ENCODE measurements at places on chromosomes 3 and 15.

- no peak for DNase-seq
Observed at GRCh38 chr3:104461431-104461830, 905.3 kb upstream of the ALCAM start.

DNA sequence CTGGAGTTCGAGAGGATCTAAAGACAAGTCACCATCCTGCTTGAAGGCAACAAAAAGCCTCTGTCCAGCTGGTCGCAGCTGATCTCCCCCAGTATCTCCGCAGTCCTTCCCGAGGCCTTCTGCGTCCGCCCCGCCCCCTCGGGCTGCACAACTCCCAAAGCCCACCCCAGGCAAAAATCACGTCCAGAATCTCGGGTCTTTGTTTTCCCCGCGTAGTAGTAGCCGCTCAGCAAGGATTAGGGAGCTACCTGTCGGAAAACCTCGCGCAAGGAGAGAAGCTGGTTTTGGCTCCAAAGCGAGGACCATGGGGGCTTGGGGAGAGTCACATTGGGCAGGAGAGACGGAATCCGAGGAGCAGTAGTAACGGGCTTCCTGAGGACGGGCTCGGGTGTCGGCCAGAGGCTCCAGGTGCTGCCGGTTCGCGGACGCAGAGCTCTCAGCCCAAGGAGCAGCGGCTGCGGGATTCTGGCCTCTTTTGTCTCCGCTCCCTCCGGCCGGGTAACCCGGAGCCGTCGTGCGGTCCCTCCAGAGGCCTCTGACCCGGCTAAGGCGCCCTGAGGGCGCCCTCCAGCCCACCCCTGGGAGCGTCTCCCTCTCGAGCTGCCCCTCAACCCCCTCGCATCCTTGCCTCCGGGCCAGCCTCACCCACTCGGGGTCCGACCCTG, 401 bp downstream of the ZSCAN29 start:
- no peak for DNase-seq

DNA sequence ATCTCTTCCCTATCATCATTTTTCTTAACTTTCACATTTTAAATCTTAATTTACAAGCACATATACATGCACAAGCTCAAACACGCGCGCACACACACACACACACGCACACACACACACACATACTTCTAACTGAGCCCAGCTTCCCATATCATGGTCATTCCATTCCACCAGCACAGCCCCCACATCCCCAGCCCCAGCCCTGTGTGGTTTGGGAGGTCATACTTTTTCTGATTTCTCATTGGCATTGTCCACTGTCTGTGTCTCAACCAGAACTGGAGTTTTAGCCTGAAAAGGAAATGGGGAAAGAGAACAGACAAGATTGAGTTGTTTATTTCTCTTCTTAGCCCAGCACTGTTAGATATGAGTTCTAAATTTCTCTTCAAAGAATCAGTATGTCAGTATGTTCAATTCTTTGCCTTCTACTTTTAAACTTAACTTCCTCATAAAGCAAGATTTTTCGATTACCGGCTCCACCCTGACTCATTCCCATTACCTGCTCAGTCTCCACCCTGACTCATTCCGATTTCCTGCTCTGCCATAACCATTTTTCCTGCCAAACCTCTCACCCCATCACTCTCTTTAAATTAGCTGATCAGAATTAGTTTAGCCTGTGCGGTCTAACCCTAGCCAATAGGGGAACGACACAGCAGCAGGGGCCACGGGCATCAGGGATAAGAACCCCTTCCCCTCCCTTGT, 6.4 kb downstream of the IQCF1 start:
- no peak for DNase-seq

DNA sequence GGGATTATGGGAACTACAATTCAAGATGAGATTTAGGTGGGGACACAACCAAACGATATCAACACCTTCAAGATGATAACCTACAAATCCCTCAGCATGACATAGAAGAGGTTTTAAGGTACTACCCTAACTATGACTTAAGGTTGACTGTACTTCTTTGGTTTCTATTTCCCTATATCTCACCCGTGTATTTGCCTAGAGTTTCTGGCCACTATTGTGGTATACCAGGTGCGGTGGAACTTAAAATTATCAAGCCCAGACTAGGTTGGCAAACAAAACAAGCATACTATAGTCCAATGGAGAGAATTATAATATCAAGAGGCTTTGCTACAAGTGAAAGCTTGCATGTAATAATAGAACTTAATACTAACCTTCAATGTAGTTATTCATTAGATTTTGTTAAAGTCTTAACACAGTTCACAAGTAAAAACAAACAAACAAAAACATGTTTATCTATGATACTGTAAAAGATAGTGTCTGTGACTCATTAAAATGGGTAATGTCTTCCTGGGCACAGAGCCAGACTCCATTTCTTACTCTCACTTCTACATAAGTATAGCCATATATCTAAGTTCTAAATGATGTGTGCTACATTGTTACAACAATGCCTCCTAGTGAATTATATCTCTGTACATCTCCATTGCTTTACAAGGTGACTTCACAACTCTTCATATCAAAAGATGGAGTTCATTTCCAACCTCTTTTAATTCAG, 479.1 kb downstream of the ZBBX start:
- DNase-seq = no peak

GRCh38 chr3:145882436-145882835, 278.5 kb downstream of the PLOD2 start:
- no peak for DNase-seq

GRCh38 chr3:125000661-125001060, 55.1 kb downstream of the HEG1 start:
- DNase-seq = no peak

DNA sequence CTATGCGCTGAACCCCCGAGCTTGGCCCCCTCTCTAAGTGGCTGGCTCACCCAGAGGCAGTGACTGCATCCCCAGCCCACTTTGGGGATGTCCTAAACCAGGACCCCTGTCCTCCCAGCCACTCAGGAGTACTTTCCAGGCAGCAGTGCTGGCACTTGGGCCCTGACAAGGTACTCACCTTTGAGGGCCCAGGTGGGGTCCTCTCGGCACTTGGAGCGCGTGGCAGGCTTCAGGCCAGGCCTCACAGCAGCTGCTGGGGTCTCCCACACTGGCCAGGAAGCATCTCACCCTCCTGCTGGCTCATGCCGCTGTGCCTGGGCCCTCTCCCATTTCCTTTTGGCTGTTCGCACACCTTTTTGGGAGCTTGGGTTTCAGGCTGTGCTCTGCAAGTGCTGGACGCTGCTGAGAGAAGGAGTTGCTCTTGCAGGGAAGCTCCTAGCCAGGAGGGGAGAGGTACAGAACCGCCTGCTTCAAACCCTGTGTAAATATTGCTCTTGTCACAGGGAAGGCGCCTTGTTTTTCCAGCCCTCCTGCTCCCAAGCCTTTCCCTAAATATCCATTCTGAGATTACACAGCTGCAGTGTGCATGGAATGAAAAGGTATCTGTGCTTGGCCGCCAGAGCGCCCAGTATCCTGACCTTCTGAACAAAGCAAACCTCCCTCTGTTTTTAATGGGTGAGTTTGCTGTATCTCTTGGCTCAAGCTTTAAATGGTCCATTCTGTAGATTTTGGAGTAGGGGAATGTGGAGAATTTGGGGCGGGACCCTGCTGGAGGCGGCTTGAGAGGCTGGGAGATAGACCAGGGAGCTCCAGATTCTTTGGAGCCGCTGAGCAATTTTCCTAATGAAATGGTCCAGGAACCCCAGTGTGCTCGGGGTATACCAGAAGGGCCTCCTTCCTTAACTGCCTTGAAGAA, 45.6 kb downstream of the DNASE1L3 start:
- DNase-seq = no peak

GRCh38 chr3:117893638-117894037, 1141.0 kb downstream of the IGSF11 start:
- no peak for DNase-seq

DNA sequence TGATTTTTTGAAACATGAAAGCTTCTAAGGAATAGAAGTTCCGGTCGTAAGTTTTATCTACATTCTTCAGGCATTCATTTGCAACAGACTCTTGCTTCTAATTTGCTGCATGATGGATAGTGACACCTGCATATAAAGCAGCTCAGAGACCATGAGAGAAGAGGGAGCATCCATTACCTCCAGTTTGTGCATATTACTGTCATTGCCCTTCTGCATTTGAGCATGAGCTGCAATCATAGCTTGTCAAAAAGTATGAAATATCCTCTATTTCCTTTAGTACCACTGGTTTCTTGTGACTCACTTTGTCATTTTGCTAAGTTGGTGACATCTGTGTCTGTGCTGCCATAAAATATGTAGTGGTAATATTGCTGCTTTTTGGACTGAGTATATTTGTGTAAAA, 160.1 kb upstream of the STAC start:
- no peak for DNase-seq

DNA sequence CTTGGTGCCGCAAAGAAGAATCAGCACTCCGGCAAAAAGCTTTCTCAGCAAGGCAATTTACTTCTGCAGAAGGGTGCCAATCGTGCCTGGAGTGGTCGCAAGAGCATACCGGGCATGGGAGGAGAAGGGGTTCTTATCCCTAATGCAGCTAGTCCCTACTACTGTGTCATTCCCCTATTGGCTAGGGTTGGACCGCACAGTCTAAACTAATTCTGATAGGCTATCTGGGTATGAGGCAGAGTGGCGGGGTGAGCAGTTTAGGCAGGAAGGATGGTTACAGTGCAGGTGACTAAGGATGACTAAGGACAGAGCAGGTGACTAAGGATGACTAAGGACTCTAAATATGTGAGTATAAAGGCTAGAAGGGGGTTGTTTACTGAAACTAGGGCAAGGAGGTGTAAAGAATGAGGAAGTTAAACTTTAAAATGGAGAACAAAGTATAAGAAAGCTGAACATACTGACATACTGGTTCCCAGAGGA, 52.9 kb downstream of the PGBD4 start:
- DNase-seq = no peak

- no peak for DNase-seq
Observed at GRCh38 chr3:159301961-159302360, 500.1 kb downstream of the MFSD1 start.

GRCh38 chr15:47066392-47066791, 650.9 kb upstream of the SEMA6D start:
- no peak for DNase-seq

DNA sequence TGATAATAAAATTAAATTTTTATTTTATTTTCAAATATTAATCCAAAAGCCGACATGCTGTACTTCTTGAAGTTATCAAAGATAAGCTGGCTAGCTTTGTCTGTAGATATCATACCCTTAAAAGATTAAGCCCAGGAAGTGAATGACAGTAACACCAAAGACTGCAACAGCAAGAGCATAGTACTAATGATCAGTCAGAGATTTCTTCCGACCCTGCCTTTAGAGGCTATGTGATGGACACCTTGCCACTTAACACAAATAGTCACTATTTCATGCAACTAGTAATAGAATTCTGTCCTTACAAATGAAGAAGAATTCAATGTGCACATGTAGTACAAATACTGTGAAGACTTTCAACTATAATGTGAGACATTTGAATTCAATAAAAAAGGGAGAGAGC, 9.3 kb upstream of the MBNL1 start:
- DNase-seq = no peak
